Upper lobe of left lung (tissue), 6 donors: ENCODE measurements at places on chromosomes 12 and 14. TPM values are rescaled to one million over a fixed set of nuclear protein-coding genes. Genes with fewer than 3 reads are reported as not detected.

DNA sequence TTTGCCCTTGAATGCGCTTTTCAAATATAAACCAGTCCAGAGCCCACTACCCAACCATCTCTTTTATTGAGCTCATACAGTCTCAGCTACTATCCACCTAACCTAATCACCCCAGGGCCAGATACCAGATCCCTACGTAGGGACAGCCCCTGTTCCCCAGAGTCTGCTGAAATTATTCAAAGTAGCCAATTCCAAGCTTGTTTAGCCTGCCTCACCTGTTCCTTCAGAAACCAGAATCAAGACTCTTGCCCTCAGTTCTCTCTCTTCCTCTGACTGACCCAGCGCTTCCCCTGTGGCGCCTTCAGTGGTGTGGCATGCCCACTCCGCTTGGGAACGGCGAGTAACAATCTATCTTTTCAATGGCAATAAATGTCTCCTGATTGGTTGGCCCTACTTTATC lies 18.8 kb downstream of the BMAL2 start:
- no peak for DNase-seq

DNA sequence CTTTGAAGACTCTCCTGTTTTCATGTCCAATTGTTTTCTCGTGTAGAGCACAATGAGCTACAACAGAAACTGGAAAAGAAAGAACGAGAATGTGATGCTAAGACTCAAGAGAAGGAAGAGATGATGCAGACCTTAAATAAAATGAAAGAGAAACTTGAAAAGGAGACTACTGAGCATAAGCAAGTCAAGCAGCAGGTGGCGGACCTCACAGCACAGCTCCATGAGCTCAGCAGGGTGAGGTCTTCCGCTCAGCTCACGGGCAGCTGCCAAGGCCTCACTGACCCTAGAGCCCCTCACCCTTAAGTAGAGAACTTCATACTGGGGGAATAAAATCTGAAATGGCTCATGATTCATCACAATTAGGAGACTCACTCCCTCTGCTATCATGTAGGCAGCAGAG lies 134.7 kb downstream of the GPR135 start:
- DNase-seq, result peak; percentile 29

FOXA1 gene
- 36.7 TPM for total RNA-seq

GRCh38 chr12:97821806-97822205 lies 359.2 kb downstream of the RMST start:
- DNase-seq, result no peak

GARIN6 gene
- not detected for total RNA-seq

DNA sequence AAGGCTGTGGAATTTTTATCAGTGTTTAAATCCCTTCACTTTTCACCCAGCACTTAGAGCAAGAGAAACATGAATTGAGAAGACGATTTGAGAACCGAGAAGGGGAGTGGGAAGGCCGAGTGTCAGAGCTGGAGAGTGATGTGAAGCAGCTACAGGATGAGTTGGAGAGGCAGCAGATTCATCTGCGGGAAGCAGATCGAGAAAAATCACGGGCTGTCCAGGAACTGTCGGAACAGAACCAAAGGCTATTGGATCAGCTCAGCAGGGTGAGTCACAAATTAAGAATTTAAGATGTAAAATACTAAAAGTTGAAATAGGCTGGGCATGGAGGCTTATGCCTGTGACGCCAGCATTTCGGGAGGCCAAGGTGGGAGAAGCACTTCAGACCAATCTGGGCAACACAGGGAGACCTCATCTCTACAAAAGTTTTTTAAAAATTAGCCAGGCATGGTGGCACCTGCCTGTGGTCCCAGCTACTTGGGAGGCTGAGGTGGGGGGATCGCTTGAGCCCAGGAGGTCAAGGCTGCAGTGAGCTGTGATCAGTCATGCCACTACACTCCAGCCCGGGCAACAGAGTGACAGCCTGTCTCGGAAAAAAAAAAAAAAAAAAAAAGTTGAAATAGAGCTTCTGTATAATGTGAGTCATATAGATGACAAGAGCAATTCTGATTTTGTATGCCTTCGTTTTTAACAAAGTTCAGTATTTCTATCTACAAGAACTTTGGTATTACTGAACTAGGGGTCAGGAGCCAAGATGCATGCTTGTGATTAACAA lies 9.6 kb downstream of the BICDL1 start:
- DNase-seq, result no peak

DNA sequence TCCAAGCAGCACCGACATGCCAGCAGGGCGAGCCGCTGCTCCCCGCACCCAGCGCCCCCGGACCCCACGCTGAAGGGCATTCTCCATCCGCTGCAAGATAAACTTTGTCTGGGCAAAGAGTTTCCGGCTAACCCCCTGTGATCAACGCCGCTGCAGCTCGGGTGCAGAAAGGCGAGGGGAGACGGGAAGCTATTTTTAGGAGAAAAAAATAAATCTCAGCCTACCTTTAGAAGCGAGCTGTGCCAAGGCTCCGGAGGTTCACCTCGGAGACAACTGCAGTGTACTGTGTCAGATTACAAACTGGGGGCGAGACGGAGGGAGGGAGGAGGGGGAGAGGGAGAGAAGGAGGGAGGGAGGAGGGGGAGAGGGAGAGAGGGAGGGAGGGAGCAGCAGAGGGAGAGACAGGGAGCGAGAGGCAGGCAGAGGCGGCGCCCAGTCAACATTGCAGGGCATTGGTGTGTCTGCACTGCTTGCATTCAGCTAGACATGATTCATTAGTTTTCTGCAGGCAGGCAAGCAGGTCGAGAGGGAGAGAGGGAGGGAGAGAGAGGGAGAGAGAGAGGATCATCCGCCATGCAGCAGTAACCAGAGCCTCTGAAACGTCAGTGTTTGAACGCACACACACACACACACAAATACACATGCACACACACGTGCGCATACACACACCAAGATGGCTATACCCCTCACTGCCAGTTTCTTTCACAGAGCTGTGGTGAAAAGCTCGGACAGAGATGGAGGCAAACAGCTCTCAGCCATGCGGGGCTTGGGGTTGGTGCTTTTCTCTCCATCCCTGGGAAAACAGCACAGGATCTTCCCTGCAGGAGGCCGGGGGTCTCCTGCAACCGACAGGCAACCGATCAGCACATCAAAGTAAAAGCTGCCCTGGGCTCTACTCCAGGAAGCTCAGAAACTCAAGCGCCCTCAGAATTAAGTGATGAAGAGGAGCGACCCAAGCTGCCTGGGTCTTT lies at the start of gene RIMBP2:
Gene RIMBP2, minus strand, starts transcription at position 302 of the 971 bp plus-strand sequence. CDS start 237,286 bp downstream, outside the sequence.
- no peak for DNase-seq

OR4K1 gene
- not detected for total RNA-seq

DNA sequence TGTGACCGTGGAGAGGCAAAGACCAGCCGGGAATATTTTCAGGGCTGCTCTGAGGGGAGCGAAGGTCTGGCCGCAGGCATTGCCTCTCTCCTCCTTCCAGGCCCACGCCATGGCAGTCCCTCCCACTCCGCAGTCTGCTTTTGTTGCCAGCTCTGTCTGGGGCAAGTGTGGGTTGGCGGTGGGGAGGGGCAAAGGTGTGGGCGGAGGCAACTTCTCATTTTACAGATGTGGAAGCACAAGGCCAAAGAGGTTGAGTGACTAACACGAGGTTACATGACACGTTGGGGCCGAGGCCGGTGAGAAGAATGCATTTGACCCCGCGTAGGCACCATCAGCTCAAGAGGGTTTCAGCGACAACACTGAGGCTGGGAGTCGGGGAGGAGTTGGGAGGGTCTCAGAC lies 6.1 kb upstream of the FAIM2 start:
- DNase-seq, result peak; percentile 46

ZC3H10 gene
- 22.0 TPM for total RNA-seq

- no peak for DNase-seq
Observed at GRCh38 chr12:128513831-128514230, 246.9 kb downstream of the TMEM132C start.
